Activated T-helper 17 cell treated with anti-CD3 and anti-CD28 coated beads, Interleukin-2, amount 50 U/mL, for 72 hours (primary cell): ENCODE measurements at places on chromosomes 1 and 21. TPM values are rescaled to one million over a fixed set of nuclear protein-coding genes. Genes with fewer than 3 reads are reported as not detected.
A peak's percentile ranks its signal among the peaks of the same experiment; 100 is the strongest.

DNA sequence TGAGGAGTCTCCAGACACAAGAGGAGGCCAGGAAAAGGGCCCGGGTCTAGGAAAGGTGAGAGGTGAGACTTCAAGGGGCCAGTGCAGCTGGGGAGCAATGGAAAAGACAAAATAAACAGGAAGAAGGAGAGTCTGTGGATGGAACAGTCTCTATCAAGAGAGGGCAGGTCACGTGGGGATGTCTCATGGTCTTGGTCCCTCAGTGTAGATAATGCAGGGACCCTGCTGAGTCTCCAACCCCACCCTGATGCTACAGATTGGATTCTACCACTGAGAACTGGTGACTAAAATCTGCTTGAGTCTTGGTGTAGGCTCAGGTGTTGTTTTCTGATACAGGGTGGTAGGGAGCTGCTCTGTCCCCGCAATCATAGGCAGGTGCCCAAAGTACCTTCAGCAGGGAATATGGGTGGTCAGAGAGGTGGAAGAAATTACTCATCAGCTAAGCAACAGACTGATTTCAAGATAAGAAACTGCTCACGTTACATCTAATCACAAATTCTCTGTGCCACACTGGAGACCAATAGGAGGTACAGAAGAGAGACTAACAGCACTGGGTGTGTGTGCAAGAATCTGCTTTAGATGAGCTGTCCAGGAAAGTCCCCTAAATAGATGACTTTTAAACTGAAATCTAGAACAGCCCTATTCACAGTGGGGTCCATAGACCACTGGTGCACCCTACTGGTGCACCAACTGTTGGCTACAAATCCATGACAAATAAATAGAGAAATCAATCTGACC, 101.5 kb upstream of the TLR5 start:
- peak; percentile 87 for ATAC-seq

DNA sequence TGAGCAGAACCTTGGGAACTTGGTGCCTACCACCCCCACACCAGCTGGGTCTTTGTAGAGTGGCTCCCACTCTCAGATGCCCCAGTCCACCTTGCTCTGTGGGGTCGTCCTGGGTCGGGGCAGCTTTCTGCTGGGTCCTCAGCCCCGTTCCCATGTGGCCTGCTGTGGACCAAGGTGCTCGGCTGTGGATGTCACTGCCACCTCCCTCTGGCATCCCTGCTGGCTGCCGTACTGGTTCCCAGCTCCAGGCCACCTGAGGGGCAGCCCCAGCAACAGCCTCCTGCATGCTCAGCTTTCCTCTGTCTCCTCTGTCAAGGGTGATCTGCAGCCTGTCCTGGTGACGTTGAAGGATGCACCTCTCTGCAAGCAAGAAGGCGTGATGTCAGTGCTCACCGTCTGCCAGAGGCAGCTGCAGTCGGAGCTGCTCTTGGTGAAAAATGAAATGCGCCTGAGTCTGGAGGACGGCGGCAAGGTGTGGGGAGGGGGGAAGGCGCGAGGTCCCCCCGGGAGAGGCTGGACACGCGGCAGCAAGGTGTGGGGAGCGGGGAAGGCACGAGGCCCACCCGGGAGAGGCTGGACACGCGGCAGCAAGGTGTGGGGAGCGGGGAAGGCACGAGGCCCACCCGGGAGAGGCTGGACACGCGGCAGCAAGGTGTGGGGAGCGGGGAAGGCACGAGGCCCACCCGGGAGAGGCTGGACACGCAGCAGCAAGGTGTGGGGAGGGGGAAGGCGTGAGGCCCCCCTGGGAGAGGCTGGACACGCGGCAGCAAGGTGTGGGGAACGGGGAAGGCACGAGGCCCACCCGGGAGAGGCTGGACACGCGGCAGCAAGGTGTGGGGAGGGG, 45.9 kb upstream of the DIP2A start:
- no peak for ATAC-seq

DNA sequence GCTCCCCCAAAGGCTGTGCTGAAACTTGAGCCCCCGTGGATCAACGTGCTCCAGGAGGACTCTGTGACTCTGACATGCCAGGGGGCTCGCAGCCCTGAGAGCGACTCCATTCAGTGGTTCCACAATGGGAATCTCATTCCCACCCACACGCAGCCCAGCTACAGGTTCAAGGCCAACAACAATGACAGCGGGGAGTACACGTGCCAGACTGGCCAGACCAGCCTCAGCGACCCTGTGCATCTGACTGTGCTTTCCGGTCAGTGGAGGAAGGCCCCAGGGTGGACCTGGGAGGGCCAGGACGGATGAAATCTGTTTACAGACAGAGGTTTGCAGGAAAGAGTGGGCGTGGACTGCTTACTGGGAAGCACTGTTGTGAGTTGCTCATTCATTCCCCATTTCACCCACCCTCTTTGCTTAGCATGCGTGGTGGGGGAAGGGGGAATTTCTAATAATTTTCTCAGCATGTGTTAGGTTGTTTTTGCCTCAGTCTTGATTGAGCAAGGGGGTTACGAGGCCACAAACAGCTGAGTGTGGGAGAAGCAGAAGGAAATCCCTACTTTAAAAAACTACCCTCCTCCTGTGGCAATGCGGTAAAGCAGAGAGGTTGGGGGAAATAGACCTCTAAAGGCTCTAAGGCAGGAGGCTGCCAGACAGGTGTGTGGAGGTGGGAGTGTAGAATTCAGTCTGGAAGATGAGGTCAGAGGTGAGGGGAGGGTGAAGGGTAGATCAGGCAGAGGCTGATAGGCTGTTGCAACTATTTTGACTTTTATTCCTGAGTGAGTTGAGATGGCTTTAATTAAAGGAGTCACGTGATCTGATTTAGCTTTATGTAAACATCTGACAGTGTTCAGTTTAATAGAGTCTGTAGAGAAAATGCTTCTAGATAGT, 1.3 kb downstream of the FCGR2A start:
- peak; percentile 28 for ATAC-seq

Gene PRAMEF5
- not detected for total RNA-seq

DNA sequence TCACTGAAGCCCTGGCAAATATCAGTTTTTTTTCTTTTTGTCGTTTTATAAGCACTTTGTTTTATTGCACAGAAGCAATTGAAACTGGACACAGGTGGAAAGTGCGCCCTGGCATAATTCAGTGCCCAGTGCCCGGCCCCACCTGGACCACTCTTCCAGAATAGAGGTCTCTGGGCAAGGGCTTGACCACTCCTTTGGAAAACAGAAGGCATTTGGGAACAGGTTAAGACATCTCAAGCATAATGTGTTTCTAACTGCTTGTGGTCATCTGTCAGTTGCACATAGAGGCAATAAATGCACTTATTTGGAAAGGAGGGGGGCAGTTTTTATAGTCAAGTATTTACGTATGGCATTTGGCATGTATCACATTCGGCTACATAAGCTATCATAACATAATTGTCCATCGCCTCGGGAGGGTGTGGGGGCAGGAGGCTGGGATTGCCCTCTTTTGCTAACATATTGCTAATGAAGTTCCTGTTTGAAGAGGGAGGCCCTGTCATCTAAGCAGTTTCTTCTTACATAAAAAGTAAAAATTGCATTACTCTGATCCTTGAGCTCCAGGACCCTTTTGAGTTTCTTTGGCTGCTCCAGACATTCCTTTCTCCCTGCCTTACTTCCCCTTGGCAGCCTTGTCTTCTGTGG, 14.7 kb upstream of the CD2 start:
- no peak for ATAC-seq

- no peak for ATAC-seq
Observed at GRCh38 chr1:62040973-62041372, 153.7 kb upstream of the L1TD1 start.

Gene CNR2
- 0.04 TPM for total RNA-seq

Gene OR6N1
- total RNA-seq = not detected

- ATAC-seq = no peak
Observed at GRCh38 chr1:39819091-39819812, 30.6 kb upstream of the BMP8B start.

GRCh38 chr1:168893359-168893801, 164.4 kb upstream of the DPT start:
- no peak for ATAC-seq

Gene SPATA45
- total RNA-seq = not detected

GRCh38 chr1:22969304-22969709, 3.4 kb downstream of the LACTBL1 start:
- no peak for ATAC-seq
